Renal pelvis (tissue), 12 donors: ENCODE measurements at places on chromosomes 11 and 22.

DNA sequence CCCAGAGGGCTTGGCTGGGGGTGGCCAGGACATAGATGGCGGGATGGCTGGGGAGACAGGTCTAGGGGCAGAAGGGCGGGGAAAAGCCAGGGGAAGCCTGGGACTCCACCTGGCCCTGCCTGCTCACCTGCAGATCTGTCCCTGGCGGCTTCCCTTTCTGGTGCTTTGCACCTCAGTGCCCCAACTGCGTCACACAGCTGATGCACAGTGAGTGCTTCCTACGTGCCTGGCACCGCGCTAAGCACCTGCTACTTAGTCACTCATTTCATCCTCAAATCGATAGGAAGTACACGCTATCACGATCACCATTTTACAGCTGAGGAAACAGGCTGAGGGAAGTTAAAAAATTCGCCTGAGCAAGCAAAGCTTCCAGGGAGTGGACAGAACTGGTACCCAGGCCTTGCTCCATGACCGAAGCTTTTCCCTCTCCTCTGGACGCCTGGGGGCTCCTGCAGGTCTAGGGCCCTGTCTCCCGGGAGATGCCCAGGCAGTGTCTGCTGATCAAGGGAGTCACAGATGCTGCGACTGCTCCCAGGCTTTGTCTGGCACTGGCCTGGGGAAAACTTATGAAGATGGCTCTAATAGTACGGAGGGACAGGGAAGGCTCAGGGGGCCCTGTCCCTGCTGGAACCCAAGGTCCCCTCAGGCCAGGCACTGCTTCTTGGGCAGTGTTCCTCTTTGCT lies 63.0 kb upstream of the TTLL12 start:
- DNase-seq = no peak

DNA sequence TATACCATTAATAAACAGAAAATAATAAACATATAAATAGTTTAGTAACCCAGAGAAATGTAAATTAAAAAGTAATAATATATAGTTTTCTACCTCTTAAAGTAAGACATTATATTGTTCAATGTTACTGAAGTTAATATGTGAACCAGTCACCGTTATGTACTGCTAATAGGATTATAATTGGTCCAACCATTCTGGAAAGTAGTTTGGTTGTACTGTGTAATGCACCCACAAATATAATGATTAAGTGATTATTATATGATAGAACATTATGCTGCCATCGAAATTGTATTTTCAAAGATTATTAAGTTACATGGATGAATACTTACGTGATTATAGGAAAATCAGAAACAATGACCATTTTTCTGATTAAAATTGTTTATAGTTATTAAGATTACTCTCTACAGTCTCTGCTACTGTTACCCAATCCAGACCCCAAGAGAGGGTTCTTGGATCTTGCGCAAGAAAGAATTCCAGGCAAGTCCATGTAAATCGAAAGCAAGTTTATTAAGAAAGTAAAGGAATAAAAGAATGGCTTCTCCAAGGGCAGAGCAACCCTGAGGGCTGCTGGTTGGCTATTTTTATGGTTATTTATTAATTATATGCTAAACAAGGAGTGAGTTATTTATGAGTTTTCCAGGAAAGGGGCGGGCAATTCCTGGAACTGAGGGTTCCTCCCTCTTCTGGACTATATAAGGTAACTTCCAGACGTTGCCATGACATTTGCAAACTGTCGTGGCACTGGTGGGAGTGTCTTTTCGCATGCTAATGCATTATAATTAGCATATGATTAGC lies 50.1 kb downstream of the ACER3 start:
- DNase-seq = peak; percentile 17

- peak; percentile 84 for DNase-seq
These were observed 3.6 kb upstream of the TBC1D22A start for GRCh38 chr22:46758867-46759290.

- no peak for DNase-seq
These were observed 4.4 kb downstream of the CDON start for GRCh38 chr11:126058105-126058874.

DNA sequence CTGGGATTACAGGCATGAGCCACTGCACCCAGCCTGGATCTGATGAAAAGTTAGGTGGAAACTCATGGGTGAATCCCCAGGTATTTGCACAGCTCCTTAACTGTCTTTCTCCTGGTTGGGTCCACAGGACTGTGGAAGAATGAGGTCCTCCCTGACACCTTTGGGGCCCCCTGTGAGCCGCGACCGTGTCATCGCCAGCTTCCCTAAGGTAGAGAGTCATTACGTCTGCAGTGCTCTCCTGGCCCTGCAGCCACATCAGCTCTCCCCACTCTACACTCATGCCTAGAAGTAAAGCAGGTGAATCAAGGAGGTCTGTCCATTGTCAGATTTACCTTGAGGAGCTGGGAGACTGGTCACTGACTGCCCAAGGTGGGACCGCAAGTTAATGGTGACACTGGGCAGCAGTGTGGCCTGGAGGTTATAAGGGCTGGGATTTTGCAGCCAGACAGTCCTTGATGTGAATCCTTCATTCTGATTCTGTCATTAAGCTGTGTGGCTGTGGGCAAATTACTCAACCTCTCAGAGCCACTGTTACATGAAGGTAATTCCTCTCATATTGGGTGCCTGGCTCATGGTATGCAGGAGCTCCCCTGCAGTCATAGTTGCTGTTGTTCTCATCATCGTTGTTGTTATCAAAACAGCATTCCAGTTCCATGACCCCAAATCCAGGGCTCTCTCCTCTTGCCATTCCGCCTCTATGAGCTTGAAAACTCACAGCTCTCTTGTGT lies 1.4 kb downstream of the RAB36 start:
- no peak for DNase-seq

DNA sequence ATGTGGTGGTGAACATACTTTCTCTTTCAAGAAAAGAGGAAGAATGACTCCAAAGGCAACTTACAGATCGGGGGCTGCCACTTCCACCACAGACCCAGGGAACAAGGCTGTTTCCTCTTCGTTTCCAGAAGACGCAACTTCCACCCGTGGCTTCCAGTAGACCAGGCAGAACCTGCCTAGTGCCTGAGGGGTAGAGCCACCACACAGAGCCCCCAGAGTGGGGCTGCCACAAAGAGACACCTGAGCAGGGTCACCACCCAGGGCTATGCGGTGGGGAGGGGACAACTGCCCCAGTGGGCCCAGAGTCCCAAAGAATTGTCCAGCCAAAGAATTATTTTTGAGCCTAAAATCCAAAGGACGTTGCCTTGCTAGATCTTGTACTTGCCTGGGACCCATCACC lies 16.7 kb upstream of the PHF21B start:
- no peak for DNase-seq

- no peak for DNase-seq
These were observed 56.6 kb downstream of the LMO2 start for GRCh38 chr11:33835143-33835878.

- DNase-seq = no peak
These were observed 146.9 kb downstream of the TRIM29 start for GRCh38 chr11:119991022-119991404.

- no peak for DNase-seq
These were observed 27.2 kb upstream of the IL10RA start for GRCh38 chr11:117958949-117959348.

- DNase-seq = no peak
These were observed 14.2 kb downstream of the TXN2 start for GRCh38 chr22:36467042-36467810.

DNA sequence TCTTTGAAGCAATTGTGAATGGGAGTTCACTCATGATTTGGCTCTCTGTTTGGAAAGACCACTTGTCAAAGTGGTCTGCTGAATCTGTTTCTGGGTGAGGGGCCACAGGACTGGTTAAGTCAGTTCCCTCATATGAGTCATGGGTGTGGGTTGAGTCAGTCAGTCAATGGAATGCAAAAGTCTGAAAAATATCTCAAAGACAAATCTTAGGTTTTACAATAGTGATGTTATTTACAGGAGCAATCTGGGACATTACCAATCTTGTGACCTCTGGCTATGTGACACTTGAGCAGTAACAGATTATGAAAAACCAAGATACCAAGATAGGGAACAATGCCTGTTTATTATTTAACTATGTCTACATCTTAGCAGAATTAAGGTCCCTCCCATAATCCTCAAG lies 311.6 kb downstream of the AASDHPPT start:
- DNase-seq = no peak

DNA sequence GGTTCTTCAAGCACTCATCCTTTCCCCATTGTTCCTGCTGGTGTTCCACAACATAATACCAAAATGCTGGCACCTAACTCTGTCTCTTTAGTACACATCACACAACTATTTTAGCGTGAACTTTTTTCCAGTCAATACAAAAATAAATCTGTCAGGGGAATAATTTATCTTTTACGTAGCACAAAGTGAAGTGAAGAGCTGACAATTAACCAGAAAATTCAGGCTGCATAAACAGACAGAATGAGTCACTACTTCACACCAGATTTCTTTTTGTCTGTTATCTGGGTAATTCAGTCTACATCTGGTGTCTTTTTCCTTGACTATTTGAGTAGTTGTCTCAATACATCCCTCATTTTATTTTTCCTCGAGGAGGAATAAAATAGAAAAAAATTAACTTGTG lies 7.9 kb upstream of the ETS1 start:
- no peak for DNase-seq

DNA sequence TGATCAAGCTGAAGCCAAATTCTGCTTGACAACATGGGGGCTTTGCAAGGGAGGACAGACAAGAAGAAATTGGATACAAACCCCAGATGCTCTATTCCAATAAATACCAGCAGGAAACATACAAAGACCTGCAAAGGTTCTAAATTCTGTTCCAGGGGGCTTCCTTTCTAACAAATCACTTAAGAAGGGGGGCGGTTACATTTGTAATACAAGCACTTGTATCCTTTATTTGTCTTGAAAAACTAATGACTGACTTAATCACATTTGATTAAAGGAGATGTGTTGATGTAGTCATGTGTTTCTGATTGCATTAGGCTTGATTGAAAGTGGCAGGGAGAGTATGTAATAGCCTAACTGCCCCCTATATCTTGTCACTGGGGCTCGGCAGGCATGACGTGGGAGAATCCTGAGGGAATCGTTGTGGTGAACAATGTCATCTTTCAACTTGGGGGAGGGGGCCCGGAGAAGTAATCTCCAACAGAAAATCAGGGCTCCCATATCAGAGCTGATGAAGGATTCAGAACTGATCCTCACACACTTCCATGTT lies 361.7 kb downstream of the INSC start:
- no peak for DNase-seq

GRCh38 chr11:96648991-96649390 lies 259.2 kb downstream of the JRKL start:
- peak; percentile 29 for DNase-seq

DNA sequence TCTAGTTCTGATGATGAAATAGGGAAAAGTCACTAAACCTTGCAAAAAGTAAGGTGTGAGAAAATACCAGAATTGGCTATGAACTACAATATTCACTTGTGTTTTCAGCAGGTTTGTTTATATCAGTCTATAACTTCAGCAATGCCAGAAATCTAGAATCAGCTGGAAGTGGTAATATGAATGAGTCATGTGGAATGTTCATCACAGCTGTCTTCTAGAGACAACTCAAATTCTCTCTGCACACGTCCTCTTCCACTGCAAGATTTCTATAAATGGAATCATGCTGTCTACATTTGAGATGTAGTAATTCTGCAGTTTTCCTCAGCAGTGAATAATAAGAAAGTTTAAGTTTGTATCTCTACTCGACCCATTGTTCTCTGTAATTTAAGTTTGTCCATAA lies 89.9 kb downstream of the OR4A15 start:
- DNase-seq = no peak
